ENCODE measurements at places on chromosomes 16 and 17. TPM values are rescaled to one million over a fixed set of nuclear protein-coding genes. Genes with fewer than 3 reads are reported as not detected.

Gene SPHK1
- 17.8 TPM for total RNA-seq

Gene RNF40
- total RNA-seq: 98.2 TPM

Gene KRT40
- not detected for total RNA-seq

Gene GP1BA
- not detected for total RNA-seq

Gene TBC1D3G
- total RNA-seq: not detected

Gene RAPGEFL1
- total RNA-seq: 13.0 TPM

Gene KRT27
- not detected for total RNA-seq

Gene NPTX1
- total RNA-seq: 24.2 TPM

Gene CES4A
- total RNA-seq: 33.2 TPM

Gene KRTAP3-2
- not detected for total RNA-seq

Gene HAP1
- not detected for total RNA-seq
